AG04450 (cell line): ENCODE measurements at places on chromosomes 4 and X.

- DNase-seq = no peak
Observed at GRCh38 chrX:9643807-9644206, 121.8 kb downstream of the GPR143 start.

GRCh38 chrX:11585174-11585573 lies 80.5 kb downstream of the ARHGAP6 start:
- no peak for DNase-seq

DNA sequence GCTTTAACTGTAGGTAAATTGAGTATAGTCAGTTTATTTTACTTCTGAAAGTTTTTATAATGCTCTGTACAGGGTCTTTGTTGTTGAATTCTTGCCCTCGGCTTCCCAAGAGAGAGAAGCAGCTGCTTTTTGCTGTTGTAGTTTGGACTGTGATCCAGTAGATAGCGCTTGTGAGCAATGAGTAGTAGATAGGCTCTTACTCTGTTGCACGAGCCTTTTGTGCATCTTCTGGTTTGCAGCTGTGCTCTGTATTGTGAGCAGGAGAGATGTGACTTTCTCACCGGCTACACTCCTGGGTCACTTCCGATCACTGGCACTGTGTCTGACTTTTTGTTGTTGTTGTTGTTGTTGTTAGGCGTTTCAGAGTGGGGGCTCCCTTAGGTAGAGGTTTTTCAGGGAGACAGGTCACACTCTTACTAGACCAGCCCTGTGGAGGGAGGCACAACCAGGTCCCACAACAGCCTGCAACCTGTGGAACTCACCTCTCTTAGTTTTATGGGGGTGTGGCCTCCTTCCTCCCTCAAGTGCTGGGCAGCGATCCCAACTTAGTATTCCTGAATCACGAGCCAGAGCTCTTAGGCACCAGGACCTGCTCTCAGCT lies 822.1 kb upstream of the GALNTL6 start:
- DNase-seq = no peak

- DNase-seq = peak; percentile 1
Observed at GRCh38 chr4:57233386-57233785, 123.2 kb upstream of the IGFBP7 start.

GRCh38 chrX:150574559-150575418 lies 6.4 kb downstream of the MTM1 start:
- no peak for DNase-seq

- DNase-seq = no peak
Observed at GRCh38 chr4:95963456-95963855, 123.6 kb downstream of the PDHA2 start.

GRCh38 chr4:24471486-24472160 lies 112.7 kb downstream of the DHX15 start:
- no peak for DNase-seq

- DNase-seq = no peak
Observed at GRCh38 chrX:135389717-135390116, 32.0 kb upstream of the SMIM10L2A start.

DNA sequence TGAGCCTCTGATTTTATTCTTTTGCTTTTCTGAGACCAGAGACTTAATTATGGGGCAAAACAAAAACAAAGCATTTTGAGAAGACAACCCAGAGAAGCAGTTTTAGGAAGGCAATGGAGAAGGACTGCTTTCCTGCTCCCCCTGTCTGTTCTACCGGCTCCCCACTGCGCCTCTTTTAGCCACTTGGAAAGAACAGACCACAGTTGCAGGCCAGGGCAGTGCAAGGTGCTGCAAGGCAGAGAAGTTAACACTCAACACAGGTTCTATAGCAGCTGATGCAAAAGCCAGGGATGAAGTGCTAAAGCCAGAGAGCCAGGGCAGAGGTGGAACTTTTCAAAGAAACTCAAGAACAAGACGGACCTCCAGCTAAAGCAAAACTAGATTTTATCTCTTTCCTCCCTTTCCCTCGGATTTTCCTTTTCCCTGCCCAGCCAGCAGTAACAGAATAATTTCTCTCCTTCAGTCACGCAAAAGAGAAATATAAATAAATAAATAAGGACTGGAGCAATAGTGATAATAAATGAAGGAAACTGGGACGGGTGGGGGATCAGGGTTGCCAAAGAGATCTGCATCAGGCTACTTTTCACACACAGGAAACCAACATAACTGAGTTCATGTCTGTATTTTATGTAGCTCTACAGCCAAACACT lies 10.4 kb downstream of the SH3RF1 start:
- DNase-seq = no peak

- no peak for DNase-seq
Observed at GRCh38 chr4:15213302-15213970, 211.2 kb downstream of the CPEB2 start.

- no peak for DNase-seq
Observed at GRCh38 chrX:2471641-2472040, 29.1 kb downstream of the DHRSX start.

DNA sequence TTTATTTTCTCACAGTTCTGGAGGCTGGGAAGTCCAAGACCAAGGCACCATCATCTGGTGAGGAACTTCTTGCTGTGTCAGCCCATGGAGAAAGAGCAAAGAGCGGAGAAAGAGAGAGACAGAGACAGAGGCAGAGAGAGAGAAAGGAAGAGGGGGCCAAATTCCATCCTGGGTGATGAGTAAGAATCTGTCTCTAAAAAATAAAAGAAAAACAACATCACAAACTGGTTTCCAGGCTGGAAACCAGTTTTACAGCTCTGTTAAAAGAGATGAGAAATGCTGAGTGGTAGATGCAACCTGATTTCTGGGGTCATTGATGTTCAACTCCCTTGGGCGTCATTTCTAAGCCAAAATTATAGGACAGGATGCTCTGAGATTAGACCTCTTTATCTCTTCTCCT lies 72.9 kb downstream of the SHOX start:
- no peak for DNase-seq

DNA sequence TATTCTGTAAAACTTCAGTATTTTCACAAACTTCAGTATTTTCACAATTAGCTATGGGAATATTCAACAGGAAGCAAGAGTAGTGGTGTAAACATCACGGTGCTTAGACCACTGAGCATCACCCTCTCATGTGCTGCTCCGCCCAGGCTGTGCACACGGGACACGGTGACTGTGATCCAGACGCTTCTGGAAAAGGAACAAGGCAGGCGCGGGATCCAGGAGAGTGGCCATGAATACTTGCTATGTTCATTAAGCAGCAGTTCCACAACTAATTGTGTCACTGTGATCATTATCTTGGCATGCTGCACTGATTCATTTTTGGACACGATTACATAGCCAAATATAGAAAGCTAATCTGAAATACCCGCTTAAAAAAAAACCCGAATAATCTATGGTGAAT lies 19.6 kb upstream of the FAT1 start:
- DNase-seq = no peak

DNA sequence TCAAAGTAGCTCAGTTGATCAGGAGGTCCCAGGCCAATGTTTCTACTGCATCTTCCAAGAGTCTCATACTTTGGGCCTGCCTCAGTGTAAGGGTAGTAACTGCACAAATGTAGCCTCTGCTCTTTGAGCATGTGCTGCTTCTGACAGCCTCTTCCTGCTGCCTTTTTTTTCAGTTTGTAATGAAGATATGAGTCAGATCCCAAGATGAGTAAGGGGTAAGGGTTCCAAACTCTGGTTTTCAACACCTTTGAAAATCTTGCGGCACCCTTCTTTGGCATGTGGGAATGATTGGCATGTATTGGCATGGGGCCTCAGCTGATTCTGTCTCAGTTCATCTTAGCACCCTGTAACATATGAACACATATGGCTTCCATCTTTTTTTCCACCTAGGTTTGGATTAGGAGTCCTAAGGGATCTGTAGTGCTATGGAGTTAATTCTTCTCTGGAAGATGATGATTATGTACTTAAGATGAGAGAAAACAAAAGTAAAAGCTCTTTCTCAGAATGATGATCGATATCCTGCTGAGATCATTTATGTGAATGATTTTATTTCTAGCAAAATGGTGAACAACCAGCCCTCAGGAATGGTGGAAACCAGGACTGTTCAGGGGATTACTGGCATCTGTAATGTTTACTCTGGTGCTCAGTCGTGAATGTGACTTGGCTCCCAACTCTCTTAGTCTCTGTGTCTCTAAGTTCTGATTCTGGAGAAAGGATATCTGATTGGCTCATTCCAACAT lies 118.7 kb upstream of the PRPS2 start:
- DNase-seq = no peak

DNA sequence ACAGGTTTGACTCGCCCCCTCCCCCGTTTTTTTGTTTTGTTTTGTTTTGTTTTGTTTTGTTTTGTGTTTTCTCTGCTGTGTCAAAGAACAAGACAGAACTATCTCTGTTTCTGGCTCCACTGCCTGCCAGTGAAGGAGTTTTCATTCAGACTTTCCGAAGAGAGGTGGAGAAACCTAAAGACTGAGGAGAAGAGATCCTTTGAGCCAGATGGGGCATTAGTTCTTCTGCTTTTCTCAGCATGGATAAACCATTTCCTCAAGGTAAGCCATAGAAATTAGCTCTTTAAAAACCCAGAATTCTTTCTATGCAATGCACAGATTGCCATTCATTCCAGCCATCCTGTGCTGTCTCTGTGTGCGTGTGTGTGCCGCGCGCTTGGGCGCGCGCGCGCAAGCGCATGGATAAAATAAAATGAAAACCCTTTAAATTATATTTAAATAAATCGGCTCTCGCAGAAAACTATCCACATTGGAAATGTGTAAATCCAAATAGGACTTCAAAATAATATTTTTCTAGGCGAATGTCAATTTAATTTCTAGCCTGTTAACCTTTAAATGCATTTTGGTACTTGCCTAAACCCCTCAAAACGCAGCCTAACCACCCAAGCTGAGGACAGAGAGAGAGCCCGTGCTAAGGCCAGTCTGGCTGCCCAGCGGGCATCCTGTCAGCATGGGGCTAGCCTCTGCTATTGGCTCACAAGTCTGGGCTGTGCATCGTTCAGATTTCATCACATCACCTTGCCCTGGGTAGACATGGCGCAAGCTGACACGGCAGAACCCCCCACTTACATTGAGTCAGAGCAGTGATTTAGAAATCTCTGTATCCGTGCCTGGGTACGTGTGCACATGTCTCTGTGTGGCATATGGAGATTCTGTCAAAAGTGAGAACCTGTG lies 113.0 kb upstream of the VAMP7 start:
- no peak for DNase-seq

DNA sequence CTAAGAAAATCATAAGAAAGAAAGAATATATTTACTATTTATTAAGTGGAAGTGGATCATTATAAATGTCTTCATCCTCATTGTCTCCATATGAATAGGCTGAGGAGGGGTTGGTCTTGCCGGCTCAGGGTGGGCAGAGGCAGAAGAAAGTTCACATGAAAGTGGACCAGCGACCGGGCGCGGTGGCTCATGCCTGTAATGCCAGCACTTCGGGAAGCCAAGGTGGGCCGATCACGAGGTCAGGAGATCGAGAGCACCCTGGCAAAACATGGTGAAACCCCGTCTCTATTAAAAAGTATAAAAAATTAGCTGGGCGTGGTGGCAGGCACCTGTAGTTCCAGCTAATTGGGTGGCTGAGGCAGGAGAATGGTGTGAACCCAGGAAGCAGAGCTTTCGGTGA lies 1145.4 kb downstream of the STIM2 start:
- no peak for DNase-seq

DNA sequence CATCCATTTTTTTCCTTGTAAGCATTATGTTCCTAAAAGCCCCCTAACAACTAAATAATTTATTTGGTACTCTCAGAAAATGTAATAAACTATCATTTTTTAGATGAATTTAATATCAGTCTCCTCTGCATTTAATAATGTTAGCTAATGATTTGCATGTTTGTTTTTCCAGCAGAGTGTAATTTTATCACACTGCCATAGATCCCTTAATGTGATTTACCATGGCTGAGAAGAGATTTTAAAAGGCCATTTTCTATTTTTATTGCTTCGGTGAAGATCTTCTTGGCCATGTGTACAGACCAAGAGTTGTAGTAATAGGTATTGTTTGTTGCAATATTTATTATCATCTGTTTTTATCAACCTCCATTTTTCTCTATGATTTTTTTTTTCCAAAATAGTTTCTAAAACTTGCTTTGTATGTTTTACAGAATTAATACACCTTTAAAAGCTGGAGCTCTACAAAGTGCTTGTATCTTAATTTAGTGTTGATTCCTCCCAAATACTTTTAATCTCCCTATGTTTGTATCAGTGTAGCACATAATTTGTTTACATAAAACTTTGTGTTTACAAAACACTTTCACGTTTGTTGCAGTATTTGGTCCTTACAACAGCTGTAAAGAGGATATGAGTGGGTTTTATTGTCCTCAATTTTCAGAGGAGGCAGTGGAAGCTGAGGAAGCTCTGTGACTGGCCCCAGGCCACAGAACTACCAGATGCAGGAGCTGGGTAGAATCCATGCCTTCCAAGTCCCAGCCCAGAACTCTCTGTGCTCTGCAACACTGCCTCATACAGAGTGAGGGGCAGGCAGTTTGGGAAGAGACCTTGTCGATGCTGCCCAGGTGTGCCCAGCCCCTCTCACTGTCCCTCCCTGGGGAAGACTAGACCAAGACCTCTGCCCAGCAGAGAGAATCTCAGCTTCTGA lies 58.1 kb downstream of the FAM114A1 start:
- DNase-seq = no peak

GRCh38 chr4:629636-629914 lies 4.2 kb downstream of the PDE6B start:
- no peak for DNase-seq

DNA sequence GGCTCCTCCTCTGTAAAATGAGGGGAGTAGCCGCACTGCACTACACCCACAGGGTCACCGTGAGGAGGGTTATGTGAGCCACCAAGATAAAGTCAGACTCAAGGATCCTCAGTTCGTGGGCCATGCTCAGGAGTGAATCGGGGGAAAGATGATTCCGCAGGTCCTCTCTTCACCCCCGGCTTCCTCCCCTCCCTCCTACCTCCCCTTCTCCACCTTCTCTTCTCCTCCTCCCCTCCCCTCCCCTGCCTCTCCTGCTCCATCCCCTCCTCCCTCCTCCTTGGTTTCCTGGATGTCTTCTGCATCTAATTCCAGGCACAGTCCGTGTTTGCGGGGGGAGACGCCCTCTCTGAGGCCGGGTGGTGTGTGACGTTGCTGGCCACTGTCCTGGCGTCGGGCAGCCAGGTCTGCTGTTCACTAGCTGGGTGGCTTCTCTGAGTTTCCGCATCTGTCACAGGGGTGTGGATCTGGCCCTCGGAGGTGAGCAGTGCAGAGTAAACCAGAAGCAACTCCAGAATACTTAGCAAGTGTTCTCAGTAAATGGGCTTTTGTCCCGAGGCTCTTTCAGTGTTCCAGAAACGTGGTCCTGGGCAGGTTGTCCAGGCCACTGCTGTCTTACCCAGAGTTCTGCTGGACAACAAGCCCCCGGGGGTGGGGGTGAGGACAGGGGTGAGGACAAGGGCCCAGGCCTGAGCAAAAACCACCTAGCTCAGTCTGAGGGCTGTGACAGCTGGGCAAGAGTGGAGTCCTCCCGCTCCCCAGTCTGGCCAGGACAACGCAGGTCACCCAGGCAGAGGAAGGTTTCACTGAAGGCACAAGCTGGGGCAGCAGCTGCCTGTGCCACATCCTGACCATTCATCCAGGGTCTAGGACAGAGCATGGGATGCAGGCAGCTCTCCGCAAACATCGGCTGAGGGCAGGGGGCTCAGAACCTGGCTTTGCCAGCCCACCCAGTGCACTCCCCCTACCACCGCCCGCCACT lies 92.4 kb downstream of the PPP2R2C start:
- DNase-seq = no peak
